Mucosa of gallbladder (tissue), 1 donor: ENCODE measurements at places on chromosomes 12 and 14. TPM values are rescaled to one million over a fixed set of nuclear protein-coding genes. Genes with fewer than 3 reads are reported as not detected.

- DNase-seq = no peak
Observed at GRCh38 chr12:58105225-58106119, 164.1 kb downstream of the ATP23 start.

Gene DYRK2
- 67.5 TPM for total RNA-seq

- DNase-seq = no peak
Observed at GRCh38 chr12:95687937-95688336, 102.6 kb downstream of the NTN4 start.

DNA sequence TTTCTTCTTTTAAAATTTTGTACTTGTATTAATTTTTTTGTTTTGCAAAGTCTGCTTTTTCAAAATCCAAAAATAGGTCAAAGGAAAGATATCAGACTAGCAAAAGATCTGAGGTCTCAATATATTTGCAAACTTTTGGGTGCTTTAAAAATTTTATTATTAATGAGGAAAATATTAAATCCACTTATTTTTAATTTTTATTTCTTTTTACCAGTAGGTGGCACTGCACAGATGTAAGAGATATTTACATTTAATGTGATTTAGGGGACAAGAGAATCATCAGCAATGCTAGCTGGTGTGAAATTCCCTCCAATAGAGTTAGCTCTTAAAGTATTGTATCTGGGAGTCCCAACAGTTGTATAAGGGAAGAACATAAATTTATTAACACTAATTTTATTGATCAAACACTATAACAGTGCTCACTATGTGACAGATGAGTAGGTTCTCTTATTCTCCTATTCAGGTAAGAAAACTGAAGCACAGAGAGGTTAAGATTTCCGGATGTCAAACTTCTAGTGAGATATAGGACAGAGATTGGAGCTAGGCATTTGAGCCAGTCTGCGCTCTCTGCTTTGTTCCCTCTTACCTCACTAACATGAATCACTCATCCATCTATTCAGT is 30.5 kb downstream of the ALX1 start:
- DNase-seq = no peak

- DNase-seq = no peak
Observed at GRCh38 chr12:6444031-6444430, 724 bp upstream of the CD27 start.

Gene WDR89
- 13.9 TPM for total RNA-seq

GRCh38 chr12:102483466-102483865 is 3.1 kb upstream of the IGF1 start:
- no peak for DNase-seq

DNA sequence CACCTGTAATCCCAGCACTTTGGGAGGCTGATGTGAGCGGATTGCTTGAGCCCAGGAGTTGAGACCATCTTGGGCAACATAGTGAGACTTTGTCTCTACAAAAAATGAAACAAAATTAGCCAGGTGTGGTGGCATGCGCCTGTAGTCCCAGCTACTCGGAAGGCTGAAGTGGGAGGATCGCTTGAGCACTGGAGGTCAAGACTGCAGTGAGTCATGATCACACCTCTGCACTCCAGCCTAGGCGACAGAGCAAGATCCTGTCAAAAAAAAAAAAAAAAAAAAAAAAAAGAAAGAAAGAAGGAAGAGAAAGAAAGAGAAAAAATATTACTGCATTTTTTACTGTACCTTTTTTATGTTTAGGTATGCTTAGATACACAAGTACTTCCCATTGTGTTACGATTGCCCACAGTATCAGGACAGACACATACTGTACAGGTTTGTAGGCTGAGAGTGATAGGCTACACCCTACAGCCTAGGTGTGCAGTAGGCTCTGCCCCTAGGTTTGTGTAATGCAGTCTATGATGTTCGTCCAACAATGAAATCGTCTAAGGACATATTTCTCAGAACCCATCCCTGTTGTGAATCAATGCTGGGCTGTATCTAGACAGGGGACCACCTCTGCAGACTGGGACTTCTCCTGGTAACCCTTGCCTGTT is 160.4 kb upstream of the PWP1 start:
- no peak for DNase-seq

DNA sequence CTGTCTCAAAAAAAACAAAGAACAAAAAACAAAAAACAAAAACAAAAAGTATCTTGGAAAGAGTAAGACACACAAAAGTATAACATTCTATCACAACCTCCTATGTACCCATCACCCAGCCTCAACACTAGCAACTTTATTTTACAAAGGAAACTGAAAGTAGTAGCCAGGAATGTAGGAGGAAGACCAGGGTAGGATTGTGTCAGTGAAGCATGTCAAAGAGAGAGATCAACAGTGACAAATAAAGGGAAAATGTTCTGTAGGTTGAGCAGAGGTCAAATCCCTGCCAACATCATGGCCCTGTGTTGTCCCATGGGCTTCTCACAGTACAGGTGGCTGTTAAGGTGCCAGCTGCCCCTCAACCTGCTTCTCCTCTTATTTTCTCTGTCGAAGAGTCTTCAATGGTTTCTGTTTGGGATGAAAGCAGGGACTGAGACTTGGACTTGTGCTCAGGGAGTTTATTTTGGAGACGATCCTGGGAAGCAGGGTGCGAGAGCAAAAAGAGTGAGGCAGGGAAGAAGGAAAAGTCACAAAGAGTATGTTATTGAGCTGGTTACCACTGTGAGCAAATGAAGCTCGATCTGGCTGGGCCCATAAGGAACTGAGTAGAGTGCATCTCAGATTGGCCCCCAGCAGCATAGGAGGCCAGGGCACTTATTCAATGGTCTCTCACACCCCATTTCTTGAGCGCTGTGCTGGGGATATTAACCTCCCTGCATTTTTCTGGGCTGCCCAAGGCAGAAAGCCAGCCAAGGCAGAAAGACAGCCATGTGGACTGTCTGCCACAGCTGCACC is 29.4 kb upstream of the CTDSP2 start:
- DNase-seq = no peak

DNA sequence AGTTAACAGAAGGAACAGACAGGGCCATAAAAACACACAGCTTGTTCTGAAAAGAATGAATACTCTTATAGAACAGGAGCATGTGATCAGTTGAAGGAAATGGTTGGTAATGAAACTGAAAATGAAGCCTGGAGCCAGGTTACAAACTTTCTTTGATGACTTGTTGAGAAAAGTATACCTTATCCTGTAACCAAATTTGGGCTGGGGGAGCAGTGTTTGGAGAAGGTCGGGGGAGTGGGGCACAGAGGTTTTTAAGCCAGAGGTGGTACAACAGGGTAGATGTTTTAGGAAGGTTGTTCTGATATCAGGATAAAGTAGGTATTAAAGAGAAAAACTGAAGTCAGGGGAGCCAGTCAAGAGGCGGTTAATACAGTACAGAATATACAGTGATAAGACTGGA is 8.2 kb downstream of the GOLT1B start:
- no peak for DNase-seq

GRCh38 chr12:113093409-113094101 is 37.0 kb downstream of the DTX1 start:
- DNase-seq = no peak

Gene CLEC1B
- not detected for total RNA-seq

DNA sequence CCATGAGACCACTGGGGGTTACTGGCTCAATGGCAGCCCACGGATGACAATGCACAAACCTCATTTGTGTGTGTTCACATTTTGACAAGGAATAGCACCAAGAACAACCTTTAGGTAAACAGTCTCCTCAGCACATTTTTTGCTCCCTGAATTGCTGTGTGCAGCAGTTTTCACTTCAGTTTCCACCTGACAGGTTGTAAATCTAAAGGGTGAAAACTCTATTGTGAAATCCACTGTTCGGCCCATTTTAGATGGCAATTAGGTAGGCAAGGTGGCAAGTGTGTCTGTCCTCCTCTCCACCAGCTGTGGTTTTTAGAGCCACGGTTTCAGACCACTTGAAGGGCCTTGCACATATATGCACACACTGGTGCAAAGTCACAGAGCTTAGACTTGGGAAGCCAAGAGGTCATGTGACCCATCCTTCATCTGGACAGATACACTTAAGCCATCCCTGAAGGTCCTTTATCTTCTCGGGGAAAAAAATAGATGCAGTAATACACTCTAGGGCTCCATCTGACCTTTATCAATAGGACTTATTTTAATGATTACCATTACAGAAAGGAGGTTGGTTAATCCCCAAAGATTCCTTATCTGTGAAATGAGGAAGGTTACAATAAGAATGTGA is 23.2 kb downstream of the HAL start:
- DNase-seq = no peak

GRCh38 chr14:69768873-69769272 is 1.9 kb downstream of the SRSF5 start:
- no peak for DNase-seq

DNA sequence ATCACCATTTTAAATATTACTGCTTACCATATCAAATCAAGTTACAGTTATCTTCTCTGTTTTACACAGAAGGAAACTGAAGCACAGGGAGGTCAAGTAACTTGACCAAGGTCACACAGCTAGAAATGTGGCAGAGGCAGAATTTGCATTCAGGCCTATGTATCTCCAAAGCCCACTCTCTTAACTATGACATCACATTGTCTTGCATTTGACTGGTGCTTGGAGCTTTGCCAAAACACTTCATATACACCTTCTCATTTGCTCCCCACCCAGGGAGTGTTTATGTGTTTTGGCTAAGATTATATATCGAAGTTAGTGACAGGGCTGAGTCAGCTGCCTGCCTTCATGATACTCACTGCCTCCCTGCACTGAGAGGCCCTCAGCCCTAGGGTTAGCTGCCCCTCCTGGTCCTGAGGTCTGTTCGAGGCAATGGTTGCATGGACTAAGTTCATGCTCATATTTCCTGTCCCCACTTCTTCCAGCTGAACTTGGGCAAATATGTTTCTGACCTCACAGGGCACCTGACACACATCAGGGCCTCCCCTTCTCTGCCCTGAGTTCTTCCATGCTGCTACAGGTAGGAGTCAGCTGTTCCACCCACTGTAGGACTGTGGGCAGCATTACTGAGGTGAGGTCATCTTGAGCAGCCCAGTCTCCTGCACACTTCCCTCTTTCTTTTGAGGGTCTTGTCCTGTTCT is 1.8 kb downstream of the GALNT6 start:
- DNase-seq = no peak
